Activated gamma-delta T cell (primary cell): ENCODE measurements at places on chromosomes 12 and 14.

DNA sequence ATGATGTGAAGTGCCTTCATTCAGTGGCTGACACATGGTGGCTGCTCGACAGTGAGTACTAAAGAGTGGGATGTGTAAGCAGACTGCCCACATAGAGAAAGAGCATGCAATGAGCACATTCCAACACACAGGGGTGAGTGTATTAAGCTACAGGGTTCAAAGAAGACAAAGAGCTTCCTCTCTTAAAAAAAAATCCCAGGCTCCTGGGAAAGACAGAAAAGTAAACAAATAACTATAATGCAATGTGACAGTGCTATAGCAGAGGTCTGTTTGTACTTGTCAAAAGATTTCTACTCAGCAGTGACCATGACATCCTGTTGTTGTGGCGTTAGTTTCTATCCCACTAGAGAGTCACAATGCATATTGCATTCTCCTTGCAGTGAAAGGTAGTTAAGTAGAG, 12.4 kb upstream of the PCNX1 start:
- DNase-seq = no peak

- no peak for DNase-seq
These were observed 81.4 kb upstream of the ARID2 start for GRCh38 chr12:45648070-45648469.

GRCh38 chr12:33536431-33536830, 96.8 kb upstream of the SYT10 start:
- DNase-seq = no peak

GRCh38 chr14:31921721-31922120, 155.4 kb upstream of the ARHGAP5 start:
- DNase-seq = no peak

- no peak for DNase-seq
These were observed 23.4 kb upstream of the TMTC1 start for GRCh38 chr12:29807129-29807528.

DNA sequence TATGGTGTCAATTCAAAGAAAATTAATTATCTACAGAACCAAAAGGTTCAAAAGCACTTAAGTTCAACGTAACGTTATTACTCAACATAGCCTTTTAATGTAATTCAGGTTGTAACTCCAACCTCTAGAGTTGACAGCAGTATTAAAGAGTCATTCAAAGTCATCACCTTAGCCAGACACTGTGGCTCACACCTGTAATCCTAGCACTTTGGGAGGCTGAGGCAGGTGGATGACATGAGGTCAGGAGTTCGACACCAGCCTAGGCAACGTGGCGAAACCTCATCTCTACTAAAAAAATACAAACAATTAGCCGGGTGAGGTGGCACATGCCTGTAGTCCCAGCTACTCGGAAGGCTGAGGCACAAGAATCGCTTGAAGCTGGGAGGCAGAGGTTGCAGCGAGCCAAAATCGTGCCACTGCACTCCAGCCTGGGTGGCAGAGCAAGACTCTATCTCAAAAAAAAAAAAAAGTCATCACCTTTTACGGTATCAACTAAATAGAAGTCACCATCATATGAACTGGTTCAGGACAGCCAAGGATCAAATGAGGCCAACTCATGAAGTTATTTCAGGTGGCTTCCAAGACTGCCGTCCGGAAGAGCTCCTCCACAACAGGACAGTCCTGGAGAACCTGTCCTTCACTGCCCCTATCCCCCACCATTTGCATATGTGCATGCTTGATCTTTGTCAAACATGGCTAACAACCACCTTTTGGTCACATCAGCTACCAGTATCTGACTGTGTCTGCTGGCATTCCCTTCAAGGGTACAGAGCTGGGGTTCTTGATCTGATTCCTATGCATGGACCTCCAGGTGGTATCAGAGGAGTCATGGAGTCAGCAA, 4.2 kb downstream of the PPTC7 start:
- DNase-seq = no peak

GRCh38 chr12:42364692-42365091, 38.7 kb downstream of the PPHLN1 start:
- no peak for DNase-seq

DNA sequence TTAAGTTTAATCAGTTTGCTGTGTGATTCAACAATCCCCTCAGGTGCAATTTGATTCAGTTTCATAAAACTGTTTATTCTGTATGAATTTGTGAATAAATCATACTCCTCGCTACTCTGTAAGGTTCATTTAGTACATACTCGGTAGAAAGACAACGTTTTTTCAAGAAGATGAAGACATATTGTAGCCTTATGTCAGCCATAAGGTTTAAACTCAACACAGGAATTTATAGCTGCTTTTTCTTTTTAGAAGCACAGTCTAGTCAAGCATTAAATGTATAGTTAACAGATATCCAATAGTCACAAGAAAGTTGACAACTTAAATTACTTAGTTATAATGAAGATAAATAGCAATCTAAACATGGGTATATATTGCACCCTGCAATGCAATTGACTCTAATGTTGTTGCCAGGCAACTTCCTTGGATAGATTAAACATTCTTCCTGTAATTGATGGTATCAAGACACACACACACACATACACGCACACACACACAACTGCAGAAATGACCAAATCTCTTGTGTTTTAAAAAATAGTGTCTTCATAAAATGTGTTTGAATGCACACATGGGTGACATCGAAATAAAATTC, 151.5 kb upstream of the MGAT4C start:
- no peak for DNase-seq

GRCh38 chr14:99654235-99654985, 9.5 kb downstream of the HHIPL1 start:
- no peak for DNase-seq

DNA sequence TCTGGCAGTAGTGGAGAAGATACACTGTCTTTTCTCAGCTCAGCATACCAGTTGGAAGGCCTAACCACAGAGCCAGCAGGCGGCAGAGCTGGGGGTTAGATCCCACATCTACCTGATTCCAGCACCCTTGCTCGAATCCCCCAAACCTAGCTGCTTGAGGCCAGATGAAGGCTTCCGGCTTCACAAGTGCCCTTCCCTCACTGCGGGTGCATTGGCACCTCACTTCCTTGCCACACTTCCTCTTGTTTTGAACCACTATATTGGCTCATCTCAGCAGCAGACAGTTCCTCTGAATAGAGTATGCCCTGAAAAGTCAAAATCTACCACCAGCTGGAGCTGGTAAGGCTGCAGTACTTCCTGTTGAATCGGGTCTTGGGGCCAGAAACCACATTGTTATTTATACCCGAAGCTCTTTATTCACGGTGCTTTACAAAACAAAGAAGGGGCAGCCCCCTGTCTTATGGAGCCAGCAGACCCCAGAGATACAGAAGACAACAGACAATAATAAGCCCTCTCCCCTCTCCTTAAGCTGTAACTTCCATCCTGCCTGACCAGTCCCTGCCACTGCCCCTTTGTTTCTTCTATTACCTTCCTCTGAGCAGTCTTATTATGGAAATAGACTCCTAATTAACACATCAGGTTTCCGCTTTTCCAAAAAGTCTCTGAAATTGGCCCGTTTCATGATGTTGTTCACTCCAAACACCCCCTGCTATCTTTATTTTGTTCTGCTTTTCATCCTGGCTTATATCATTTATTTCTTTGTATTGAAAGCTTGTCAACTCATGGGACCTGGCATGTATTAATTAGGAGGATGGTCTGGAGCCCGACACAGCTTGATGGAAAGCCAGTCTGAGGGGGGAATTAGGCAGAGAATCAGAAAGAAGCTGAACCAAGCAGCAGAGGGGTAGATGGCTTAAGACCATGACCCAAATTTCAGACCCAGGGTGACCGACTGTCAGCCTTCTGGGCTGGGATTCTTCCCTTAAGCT, 233.5 kb downstream of the EFCAB11 start:
- no peak for DNase-seq

DNA sequence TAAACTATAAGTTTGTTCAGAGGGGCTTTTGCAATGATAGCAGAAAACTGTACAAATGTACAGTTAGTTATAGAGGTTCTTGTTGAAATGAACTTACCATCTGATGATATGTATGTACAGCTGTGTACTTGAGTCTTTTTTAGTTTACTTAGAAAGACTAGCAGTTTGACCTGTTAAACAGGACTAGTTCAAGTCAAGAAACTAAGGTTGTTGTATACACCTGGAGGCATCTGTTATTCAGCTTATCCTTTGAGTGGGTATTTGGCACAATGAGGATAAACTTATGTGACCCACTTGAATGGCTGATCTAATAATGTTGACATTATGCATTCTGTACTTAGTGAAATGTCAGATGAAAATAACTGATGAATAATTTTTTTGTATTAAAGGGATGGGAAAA, 13.4 kb downstream of the MTERF2 start:
- no peak for DNase-seq
